ENCODE measurements at places on chromosomes 4 and X.

DNA sequence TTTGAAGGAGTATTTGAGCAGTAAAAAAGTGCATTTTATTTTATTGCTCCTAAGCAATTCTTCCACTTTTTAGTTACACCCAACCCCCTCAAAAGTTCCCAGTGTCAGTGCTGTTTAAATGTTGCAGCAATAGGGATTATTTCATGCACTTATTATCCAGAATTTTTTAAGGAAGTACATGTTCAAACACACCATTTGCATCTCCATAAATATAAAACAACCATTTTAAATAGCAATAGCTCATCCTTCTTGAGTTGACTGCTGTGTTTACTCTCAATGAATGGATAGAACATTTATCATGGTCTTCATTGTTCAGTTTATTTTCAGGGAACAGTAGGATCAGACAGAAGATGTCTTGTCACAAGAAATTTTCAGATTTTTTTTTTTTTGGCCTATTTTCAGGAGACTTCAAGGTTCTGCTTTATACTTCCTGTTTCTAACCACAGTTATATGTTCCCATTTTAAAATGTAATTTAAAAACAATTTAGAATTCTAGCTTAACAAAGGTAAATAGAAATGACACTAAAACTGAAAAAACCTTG is 171.9 kb downstream of the TMA16 start:
- DNase-seq = no peak

GRCh38 chr4:40214661-40215418 is 18.0 kb downstream of the RHOH start:
- no peak for DNase-seq

- no peak for DNase-seq
Measured at GRCh38 chr4:182680234-182680653, 236.9 kb downstream of the DCTD start.

- no peak for DNase-seq
Measured at GRCh38 chr4:113616443-113616842, 145.1 kb downstream of the CAMK2D start.

- no peak for DNase-seq
Measured at GRCh38 chr4:130563185-130563888, 1467.4 kb downstream of the C4orf33 start.

GRCh38 chr4:47913330-47913729 is 1.1 kb downstream of the NFXL1 start:
- no peak for DNase-seq

DNA sequence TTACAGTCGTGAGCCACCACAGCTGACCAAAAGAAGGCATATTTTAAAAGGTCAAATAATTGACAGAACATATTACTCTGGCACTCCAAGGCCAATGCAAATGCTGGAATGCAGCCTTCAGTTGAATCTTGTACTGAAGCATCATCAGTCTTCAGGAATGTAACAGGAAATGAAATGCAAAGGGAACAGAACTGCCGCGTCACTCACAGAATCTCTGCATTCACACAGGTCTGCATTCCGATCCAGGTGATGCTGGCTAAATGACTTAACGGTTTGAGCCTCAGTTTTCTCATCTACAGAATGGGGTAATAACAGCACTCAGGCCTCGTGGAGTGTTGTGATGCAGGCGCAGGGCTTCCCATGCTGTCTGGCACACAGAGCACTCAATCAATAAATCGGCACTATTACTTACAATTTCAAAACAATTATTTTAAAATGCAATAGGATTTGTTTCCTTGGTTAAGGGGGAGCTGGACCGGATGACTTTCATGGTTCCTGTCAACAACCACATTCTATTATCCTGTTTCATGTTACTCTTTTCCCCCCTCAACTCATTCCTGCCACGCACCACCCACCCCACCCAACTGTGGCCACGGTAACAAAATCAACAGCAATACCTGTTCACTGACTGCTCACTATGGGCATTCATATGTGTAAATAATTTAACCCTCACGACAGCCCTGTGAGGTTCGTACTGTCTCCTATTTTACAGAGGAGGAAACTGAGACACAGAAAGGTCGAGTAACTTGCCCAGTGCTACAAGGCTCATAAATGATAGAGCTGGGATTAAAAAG is 32.4 kb downstream of the IGFBP7 start:
- no peak for DNase-seq

GRCh38 chrX:112735147-112735546 is 55.4 kb upstream of the LHFPL1 start:
- no peak for DNase-seq

DNA sequence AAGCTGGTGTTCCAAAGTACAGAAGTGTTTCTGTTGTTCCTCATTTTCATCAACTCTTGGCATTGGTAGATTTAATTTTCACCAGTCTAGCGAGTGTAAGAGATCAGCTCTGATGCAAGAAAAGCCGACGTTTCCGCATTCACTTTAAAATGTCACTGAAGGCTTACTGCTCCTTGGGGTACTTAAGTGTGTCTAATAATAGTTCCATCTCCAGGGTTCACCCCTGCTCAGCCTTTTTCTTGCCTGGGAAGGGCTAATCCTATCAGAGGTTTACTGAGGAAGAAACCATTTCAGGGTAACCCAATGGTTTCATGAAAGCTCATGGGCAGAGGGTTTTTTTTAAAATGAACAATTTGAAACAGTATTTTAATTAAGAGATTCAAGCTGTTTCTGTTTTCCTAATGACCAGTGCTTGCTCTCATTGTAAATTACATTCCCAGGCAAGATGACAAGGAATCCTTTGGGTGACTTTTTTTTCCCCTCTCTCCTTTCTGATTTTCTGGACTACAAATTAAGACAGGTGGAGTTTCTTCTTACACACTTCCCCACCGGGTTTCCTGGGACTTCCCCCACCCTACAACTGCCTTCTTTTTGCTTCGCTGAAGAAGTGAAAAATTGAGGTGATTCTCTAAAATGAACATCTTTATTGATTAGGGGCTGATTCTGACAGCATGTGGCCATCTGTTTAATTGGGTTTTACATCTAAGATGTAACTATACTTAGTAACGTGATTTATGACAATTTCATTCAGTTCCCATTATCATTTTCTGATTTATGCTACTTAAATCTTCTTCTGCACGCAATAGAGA is 78.7 kb upstream of the CBLL2 start:
- DNase-seq = no peak

GRCh38 chr4:152937336-152938236 is 1.5 kb downstream of the FHDC1 start:
- DNase-seq = no peak

DNA sequence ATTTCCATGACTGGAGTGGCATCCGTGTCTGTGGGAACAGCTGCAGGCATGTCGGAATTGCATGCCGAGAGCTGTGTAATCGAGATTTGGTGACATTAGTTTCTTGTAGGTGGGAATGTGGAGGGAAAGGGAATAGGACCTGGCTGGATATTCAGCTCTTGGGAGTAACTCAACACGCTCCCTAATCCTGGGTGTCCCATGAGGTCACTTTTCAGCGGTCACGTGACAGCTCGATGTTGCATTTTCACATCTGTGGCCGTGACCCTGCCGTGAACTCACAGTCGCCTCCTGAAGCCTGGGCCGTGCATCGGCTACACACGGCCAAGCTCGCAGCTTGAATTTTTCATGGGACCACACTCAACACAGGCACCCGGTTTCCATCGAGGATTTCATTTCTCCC is 25.8 kb upstream of the PSAPL1 start:
- DNase-seq = no peak

- no peak for DNase-seq
Measured at GRCh38 chrX:24333371-24333770, 19.5 kb upstream of the SUPT20HL2 start.

GRCh38 chr4:141497627-141498026 is 138.8 kb upstream of the IL15 start:
- no peak for DNase-seq

DNA sequence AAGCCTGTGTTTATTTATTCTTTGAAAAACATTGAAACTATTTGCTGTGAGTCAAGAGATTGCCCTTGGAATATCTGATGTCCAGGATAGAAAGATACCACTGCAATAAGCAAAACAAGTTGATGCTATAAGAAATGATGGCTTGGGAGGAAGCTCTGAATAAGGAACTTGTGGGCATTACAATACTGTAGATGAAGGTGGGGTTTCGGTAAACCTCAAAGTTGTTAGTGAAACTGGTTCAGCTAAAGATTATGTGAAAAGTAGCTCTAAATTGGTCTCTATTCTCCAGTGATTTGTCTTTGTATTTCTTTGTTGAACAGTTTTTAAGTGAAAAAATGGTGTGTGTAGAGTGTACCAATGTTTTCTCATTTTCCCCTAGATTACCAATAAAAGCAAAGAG is 128.7 kb downstream of the AKAP4 start:
- DNase-seq = no peak

DNA sequence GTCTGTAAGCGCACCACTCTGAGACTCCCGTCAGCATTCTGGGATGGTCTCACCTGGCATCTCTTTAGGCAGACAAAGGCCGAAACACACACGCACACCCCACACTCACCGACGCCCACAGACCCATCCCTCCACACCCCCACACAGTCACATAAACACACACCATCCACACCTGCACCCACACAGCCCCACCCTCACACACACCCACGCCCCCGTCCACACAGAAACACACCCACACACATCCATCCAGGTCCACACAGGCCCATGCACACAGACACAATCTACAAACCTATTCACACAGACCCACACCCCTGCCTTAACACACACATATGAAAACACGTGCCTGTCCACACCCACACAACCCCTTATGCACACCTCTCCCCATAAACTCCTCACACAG is 9.2 kb upstream of the HMX1 start:
- no peak for DNase-seq

- DNase-seq = no peak
Measured at GRCh38 chr4:184444215-184444952, 30.0 kb downstream of the IRF2 start.

DNA sequence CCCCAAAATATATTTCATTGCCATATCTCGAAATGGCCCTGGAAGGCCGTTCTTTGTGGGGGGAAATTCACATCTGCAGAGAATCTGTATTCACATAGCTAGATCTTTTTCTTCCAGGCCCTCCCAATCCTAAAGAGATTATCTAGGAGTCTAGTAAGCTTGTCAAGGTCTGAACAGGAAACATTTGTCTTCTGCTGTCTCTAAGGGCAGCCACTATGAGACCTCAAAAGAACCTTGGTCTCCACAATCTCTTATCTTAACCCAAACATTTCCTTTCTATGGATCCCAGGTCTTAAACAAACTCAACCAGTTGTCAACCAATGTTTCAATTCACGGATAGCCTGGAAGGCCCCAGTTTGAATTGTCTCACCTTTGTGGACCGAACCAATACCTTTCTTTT is 45.0 kb downstream of the CRLF2 start:
- no peak for DNase-seq

- no peak for DNase-seq
Measured at GRCh38 chr4:104559502-104559901, 64.8 kb upstream of the CXXC4 start.

GRCh38 chr4:20416800-20417199 is 165.1 kb downstream of the SLIT2 start:
- DNase-seq = no peak
